Effector CD8-positive, alpha-beta T cell (primary cell): ENCODE measurements at places on chromosomes 7 and 10.

DNA sequence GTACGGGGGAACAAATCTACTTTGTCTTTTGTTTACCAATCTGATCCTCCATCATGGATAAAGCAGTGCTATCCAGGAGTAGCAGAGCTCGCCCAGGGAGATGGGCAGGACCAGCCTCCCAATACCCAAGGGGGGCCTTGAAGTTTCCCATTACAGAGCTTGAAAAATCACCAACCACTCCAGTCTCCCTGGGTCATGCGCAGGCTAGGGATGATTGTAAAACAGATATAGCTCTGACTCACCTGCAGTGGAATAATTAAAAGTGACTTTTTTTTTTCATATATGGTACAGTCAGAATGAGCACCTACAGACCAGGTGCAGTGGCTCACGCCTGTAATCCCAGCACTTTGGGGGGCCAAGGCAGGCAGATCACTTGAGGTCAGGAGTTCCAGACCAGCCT, 204.6 kb upstream of the PLXNA4 start:
- no peak for DNase-seq

DNA sequence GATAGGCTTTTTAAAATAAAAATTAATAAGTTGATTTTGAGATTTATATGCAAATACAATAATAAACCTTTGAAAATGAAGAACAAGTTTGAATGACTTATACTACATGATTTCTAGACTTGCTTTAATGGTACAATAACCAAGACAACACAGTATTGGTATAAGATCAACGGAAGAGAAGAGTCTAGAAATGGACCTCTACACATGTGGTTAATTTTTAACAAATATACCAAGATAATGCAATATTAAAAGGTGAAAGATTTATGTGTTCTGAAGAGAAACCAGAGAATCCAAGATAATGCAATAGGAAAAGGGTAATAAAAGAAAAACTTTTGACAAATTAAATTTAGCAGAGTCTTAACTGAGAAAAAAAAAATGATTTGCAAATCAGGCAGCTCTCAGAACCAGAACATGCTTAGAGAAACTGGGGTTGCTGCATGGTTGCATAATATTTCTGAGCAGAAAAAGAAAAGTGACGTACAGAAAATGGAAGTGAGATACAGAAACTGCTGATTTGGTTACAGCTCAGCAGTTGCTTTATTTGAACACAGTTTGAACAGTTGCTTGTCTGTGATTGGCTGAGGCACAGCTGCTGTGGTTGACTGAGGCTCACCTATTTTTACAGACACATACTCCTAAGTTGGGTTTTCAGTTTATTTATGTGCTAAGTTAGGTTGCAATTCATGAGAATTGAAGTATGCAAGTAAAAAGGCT, 365.9 kb downstream of the CRPPA start:
- no peak for DNase-seq

DNA sequence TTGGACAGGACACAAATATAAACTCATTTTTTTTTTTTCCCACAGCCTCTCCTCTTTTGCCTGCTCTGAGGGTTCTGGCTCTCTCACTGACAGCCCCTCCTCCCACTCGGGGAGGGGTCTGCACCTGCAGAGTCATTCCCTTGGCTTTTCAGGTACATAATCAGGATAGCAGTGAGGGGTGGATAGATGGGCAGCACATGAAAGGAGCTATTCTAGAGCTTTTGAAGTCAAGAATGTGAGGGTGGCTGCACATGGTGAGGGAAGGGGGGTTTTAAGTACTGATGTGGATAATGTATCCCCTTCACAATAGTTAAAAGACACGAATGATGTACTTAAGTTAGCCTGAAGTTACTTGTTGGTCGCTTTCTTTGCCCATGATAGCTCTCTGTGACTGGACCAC, 76.2 kb downstream of the CFAP58 start:
- no peak for DNase-seq

- no peak for DNase-seq
Observed at GRCh38 chr10:7317786-7318446, 92.9 kb downstream of the SFMBT2 start.

DNA sequence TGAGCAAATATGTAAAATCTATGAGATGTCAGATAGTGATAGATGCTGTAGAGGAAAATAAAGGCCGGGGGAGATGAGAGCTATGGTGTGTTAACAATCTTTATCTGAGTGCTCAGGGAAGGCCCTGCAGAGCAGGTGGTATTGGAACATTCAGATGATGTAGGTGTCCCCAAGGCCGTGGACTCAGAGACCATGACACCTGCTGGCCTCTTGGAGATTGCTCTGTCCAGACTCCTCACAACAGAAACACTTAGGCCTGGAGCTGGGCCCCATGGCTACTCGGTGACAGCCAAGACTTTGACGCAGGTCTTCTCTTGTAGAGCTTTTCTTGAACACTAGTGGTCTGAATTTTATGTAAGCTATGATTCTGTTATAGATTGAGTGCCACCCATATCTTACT, 13.3 kb downstream of the AKR1E2 start:
- DNase-seq: no peak

- DNase-seq: no peak
Observed at GRCh38 chr10:108877095-108877561, 1046.2 kb downstream of the XPNPEP1 start.

GRCh38 chr7:90092506-90092905, 61.8 kb upstream of the STEAP1 start:
- no peak for DNase-seq

- peak; percentile 19 for DNase-seq
Observed at GRCh38 chr10:6445671-6446316, 134.3 kb downstream of the PRKCQ start.

GRCh38 chr10:93513091-93513490, 16.7 kb downstream of the CEP55 start:
- DNase-seq: no peak

GRCh38 chr7:133587903-133588302, 335.0 kb downstream of the EXOC4 start:
- no peak for DNase-seq

- DNase-seq: peak; percentile 42
Observed at GRCh38 chr10:16828114-16828568, 10.9 kb upstream of the RSU1 start.

GRCh38 chr10:114526126-114526503, 121.8 kb upstream of the AFAP1L2 start:
- no peak for DNase-seq

DNA sequence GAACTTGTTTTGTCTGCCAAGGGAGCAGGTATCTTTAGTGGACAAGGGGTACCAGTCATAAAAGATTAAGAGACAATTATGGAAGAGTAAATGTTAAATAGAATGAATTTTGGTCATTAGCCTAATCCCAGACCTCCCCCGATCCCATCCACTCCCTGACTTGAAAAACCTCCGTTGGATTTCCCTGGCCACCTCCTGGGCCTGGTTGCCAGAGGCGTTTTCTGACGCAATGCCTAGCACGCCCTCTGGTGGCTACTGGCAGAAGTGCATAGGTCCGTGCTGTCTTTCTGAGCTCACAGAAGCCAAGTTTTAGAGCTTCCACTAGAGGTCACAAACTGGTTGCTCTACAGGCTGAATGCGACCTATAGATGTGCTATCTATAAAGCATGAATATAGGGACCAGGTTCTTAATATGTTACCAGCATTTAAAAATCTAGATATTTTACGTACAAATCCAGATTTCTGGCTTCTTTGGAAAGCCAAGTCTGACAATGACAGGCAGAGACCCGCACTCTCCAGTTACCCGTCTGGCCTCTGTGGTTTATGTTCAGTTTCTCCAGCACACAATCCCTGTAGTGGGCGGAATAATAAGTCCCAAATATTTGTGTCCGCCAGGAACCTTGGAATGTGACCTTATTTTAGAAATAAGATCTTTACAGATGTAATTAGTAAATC, 39.8 kb downstream of the SPOCK2 start:
- peak; percentile 87 for DNase-seq

- DNase-seq: no peak
Observed at GRCh38 chr7:1923409-1924257, 253.6 kb downstream of the ELFN1 start.

GRCh38 chr10:78890506-78890905, 178.3 kb upstream of the ZMIZ1 start:
- DNase-seq: no peak

DNA sequence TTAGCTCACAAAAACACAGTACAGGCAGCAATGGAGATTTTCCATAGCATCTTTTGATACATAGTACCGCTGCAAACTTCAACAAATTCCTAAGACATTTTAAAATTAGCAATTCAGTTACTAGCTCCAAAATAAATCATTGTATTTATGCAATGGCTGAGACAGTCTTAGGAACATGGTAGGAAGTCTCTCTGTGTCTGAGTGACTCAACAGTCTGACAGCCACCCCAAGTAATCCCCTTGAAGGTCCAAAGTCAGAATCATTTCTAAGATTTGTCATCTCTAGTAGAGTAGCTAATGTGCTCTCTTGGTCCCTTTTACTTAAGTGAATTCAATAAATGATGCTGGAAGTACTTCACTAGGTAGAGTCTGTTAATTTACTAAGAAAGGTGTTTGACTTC, 93.8 kb upstream of the NOBOX start:
- DNase-seq: no peak

DNA sequence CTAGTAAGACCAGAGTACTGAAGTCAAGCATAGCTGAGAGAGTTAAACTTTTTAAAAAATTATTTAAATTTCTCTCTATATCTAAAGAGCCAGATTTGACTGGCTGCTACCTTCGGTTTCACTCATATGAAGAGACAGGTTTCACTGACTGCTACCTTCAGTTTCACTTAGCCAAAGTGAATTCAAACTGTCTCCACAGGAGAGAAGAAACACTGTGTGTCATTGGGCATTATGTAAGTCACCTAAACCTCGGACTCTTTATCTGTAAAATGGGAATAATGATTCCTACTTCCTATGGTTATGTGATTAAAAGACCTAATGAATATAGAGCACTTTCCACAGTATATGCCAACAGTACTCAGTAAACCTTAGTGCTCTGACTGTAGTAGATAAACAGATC, 41.6 kb upstream of the MET start:
- DNase-seq: no peak

- DNase-seq: no peak
Observed at GRCh38 chr10:112813866-112814591, 136.0 kb upstream of the TCF7L2 start.

DNA sequence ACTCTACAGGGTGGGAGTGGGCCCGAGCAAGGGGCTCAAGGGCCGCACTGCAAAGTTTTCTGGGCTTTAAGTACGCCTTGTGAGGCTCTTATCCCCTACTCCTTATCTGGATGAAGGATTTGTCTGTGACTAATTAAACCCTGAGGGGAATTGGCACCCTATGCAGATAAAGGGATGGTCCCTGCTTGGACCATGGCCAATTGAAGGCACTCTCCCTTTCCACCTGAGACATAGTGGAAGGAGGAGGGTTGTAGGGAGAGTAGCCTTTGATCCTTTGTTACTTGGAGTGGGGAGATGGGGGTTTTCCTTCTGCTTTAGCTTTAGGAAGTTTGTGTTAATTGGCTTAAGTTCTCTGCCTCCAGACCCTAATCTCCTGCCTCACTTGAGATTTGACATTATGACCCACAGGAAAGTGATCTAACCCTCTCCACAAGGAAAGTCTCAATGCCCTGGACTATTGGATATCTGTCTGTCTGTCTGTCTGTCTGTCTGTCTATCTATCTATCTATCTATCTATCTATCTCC, 1158.8 kb upstream of the SORCS1 start:
- no peak for DNase-seq

GRCh38 chr7:92782236-92782635, 54.1 kb downstream of the CDK6 start:
- no peak for DNase-seq

DNA sequence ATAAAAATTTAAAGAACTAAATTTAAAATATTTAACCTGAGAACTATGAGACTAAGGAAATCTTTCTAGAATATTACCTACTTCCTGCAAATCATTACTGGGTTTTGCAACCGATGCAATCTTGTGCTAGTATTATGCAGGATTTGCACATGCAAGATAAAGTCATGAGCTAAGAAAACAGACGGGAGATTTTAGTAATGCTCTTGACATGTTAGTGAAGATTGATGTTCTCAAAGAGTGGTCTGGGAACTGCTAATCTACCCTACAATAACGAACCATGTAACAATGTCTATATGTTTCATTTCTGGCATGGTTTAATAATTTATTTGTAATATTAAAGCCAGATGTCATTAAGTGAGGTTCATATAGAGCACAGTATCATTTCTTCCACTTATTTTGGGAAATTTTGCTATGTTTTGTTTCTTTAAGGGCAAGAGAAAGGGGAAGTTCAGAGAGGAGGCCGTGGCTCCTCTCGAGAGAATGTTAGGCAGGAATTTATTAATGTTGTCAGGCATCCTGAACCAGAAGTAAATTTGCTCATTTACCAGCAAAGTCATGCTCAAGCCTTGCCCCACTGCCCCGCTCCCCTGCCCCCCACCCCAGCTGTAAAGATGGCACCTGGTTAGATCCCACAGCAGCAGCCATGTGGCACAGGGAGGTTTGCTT, 22.8 kb downstream of the LRRC17 start:
- DNase-seq: no peak

DNA sequence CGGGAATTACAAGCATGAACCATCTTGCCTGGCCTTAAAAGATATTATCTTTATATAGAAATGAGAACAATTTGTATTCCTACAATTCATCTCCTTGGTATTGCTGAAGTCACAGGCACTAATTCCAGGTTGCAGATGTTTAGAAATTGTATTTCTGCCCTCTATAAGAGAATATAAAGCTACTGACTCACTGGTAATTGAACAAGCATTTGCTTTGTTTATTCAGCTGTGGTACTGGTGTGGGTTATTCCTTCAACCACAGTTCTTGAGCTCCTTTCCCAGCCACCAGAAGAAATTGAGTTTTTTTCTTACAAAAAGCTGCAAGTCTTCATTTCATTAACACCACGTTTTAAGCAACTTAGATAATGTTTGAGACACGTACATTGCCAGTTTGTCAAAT, 29.0 kb upstream of the MPP7 start:
- DNase-seq: no peak

DNA sequence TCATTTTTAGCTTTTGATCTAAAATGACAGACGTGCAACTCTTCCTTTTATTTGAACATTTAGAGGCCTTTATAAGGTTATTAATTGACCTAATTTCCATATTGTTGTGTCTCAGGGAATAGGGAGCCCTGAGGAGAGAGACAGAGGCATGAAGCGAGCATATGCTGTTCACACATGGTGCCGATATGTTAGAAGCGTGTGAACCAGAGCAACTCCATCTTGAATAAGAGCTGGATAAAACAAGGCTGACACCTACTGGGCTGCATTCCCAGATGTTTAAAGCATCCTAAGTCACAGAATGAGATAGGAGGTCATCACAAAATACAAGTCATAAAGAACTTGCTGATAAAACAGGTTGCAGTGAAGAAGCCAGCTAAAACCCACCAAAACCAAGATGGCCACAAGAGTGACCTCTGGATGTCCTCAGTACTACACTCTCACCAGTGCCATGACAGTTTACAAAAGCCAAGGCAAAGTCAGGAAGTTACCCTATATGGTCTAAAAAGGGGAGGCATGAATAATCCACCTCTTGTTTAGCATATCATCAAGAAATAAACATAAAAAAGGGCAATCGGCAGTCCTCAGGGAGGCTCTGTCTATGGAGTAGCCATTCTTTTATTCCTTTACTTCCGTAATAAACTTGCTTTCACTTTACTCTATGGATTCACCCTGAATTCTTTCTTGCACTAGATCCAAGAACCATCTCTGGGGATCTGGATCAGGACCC, 80.1 kb downstream of the SEC61G start:
- no peak for DNase-seq
